ENCODE measurements at places on chromosomes 5 and 9.

DNA sequence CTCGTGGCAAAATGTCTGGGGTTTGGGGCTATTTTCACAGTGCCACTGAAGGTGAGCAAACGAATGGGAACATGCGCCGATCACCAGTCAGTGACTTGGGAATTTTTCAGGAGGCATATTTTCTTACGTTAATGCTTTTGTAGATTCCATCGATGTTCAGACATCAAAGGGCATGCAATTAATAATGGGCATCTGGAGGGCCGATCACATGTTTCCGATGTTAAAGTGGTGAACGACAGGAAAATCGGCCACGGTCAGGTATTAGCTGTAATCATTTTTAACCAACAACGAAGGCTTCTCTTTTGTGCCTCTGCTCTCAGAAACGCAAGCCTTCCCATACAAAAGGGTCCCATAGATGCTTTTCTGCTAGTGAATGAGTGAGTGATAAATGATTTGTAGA is 155.0 kb upstream of the PITX1 start:
- DNase-seq: no peak

GRCh38 chr5:59276325-59276675 is 617.2 kb downstream of the PDE4D start:
- no peak for DNase-seq

- DNase-seq: no peak
Observed at GRCh38 chr5:172078726-172079345, 72.4 kb upstream of the FBXW11 start.

DNA sequence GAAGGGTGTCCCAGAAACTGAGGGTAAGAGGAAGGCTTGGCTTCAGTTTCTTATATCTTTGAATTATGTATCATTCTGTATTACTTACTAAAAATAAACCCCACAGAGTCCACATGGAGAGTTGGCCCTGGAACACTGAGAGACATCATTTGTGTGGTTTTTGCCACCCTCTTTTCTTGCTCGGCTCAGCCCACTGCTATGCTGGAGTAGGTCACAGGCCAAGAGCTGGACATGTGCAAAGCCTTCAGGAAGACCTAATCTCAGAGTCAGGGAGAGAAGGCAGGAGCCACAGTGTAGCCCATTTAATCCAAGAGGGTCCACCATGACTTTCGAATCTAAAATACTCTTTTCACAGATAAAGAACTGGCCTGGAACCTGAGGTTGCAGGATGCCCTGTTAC is 47.5 kb downstream of the MAMDC2 start:
- DNase-seq: no peak

DNA sequence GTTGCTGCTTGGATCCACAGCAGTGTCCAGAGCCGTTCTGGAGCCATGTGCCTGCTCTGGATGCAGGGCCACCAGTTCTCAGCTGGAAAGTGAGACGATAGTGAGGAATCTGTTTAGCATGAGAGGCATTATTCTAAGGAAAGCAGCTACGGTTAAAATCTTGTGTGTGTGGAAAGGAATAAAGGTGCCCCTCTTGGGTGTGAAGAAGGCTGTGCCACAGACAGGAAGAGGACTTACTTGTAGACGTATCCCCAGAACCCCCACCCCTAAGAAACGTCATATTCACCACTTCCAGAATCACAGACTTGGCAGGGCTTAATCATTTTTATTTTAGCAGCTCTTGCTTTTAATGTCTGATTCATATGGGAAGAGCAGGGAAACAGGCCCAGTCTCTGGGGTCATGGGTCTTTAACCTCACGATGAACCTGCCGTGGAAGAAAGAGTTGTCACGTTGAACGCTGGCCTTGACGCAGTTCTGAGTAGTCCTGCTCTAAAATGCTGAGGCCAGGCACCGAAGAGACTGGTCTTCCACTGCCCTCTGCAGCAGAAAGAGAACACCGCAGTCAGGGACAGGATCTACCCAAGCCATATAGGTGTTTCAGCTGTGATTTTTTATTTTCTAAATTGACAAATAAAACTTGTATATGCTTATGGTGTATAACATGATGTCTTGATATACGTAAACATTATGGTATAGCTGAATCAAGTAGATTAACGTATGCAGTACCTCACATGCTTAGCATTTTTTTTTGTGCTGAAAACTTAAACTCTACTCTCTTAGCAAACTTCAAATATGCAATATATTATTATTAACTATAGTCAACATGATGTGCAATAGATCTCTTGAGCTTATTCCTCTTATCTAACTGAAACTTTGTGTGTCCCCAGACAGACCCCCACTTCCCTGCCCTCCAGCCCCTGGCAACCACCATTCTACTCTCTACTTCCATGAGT is 38.8 kb downstream of the CARTPT start:
- peak; percentile 75 for DNase-seq

- DNase-seq: peak; percentile 85
Observed at GRCh38 chr9:78296201-78296892, 578 bp upstream of the PSAT1 start.

DNA sequence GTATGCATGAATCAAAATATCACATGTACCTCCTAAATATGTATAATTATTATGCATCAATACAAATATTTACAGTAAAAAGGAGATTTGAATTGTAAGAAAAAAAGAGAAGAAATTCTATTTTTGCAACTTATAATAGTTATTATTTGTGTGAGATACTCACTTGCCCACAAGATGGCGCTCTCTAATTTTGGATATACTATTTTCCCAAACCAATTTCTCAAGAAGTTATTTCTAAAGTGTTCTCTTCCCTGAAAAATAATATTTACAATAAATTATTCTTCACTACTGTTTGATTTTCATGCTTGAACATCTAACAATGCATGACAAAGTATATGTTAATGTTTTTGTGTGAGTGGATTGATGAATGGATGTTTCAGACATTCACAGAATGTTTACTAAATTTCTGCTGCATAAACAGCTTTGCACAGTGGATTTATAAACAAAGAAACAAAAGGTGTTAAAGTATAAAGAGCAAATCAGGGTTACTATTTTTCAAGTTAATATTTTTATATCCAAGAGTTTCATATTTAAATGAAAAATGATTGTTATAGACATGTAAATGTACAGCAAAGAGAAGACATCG is 503.4 kb downstream of the PDE4D start:
- DNase-seq: peak; percentile 18

DNA sequence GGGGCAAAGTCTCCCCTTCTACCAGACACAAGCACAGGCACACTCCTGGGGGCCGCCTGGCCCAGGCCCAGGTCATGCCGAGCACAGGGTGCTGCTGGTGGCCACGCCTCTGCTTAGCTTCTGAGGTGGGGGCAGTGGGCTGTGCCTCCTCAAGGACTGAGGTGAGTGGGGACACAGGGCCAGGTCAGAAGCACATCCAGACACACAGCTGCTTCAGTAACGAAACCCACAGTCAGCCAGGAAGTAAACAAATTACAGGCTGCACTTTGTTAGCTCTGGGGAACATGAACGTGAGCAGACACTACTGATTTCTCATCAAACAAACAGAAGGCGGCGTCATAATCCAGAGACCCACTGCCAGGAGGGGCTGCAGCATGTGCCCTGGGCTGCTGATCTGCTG is 192.4 kb downstream of the HSPA4 start:
- no peak for DNase-seq

DNA sequence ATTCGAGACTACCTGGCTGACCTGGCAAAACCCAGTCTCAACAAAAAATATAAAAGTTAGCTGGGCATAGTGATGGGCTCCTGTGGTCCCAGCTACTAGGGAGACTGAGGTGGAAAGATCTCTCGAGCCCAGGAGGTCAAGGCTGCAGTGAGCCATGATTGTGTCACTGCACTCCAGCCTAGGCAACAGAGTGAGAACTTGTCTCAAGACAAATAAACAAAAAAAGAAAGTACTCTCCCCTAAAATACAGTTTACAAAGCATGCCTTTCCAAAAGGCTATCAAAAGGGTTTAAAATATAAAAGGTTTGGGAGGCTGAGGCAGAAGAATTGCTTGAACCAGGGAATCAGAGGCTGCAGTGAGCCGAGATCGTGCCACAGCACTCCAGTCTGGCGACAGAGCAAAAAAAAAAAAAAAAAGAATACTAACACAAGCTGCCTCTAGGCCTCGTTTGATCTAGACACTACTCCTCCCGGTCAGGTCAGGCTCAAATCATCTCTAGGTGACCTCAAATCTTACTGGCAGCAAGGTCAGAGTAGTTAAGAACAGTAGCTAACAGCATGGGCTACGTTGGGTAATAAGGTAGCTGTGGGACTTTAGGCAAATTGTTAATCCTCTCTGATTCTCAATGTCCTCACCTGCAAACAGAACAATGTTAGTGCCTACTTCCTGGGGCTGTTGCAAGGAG is 9.3 kb downstream of the NAIF1 start:
- DNase-seq: peak; percentile 57

All from mesendoderm (in vitro differentiated cells).